ENCODE measurements at places on chromosomes 4 and X.

DNA sequence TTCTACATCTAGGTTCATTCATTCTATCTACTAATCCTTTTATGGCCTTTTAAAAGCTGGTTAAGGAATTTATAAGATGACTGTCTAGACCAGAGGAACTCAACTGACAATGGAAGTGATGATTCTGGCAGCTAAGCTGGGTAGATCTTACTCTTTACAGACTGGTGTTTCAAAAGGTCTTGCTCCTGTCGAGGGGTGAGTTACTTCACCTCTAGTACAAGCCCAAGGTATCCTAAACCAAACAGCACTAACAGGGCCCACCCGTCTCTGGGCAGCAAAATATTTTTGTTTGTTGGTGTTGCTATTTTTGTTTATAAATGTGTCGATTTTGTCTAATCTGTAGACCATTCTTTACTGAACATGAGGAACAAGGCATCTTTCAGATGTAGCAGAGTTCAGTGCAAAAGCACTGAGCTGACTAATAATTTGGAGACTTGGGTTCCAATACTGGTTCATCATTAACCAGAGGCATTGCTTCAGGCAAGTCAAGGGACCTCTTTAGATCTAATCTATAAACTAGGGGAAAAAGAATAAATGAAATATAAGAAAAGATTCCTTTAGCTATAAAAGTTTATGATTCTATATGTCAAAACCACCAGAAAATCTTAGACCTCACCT lies 90.3 kb upstream of the FRG1 start:
- DNase-seq: no peak

GRCh38 chr4:84804136-84804535 lies 162.4 kb downstream of the WDFY3 start:
- peak; percentile 26 for DNase-seq

GRCh38 chr4:20487852-20488251 lies 212.4 kb upstream of the PACRGL start:
- DNase-seq: peak; percentile 17

DNA sequence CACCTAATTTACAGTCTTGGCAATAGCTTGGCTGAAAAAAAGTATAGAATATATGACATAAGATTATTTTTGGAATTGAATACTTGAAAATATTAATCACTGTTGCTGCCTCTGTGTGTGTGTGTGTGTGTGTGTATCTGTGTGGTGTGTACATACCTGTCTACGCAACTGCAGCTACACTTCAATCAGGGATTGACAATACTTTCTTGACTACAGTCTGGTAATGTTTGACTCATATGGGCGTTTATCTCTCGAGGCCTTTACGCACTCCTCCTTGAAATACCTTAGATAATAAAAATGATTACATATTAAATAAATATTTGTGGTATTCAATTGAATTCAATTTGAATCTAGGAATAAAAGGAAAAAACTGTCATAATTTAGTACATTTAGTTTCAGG lies 565.2 kb downstream of the PCDH18 start:
- DNase-seq: no peak

GRCh38 chrX:153732401-153732800 lies 7.7 kb downstream of the ABCD1 start:
- DNase-seq: peak; percentile 68

DNA sequence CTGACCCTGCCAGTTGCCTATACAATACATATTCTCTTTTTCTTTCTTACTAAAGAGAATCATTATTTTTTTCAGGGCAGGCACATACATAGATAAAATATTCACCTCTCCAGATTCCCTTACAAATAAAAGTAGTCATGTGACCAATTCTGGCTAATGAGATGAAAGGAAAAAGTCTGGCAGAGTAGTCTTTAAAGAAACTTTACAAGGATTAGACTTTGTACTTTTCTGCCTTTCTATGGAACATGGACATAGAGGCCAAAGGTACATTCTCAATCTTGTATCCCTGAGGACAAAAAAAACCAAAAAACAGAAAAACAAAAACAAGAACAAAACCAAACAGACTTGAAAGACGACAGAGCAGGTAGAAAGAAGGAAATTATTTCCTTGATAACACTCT lies 75.6 kb downstream of the DCK start:
- no peak for DNase-seq

DNA sequence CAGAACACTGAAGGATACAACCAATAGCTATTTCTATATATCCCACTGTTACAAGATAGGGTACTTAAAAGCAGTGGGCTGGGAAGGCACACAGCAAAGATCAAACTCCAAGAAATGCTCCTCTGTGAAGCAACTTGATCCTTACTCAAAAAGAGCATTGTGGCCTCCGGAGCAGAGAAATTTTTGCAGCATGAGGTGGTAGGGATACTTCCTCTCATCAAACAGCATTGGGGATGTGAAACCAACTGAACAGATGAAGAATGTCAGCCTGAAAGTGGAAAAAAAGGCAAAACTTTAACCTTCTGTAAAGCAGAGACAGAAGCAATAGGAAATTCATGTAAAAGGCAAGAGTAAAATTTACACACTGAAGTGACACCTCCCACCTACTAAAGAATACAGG lies 92.2 kb downstream of the HUWE1 start:
- peak; percentile 56 for DNase-seq

- DNase-seq: no peak
These were observed 114.3 kb downstream of the SH3BGRL start for GRCh38 chrX:81316163-81316562.

GRCh38 chr4:150436598-150437370 lies 145.2 kb upstream of the MAB21L2 start:
- DNase-seq: no peak

DNA sequence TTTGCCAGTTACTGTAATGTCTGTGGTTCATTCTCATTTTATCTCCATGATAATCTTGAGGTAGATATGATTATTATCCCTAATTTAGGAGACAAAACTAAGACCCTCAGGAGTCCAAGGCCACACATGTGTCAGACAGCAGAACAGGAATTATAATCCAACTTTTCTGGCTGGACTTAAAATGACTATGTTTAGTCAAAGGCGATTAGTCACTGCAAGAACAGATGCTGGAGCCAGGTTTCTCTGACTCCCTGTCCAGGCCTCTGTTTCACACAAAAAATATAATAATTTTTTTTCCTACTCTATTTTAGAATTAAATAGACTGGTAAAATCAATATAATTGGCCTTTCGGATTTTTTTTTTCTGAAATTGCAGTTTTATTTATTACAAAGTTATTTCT lies 56.7 kb upstream of the TMEM131L start:
- peak; percentile 88 for DNase-seq

DNA sequence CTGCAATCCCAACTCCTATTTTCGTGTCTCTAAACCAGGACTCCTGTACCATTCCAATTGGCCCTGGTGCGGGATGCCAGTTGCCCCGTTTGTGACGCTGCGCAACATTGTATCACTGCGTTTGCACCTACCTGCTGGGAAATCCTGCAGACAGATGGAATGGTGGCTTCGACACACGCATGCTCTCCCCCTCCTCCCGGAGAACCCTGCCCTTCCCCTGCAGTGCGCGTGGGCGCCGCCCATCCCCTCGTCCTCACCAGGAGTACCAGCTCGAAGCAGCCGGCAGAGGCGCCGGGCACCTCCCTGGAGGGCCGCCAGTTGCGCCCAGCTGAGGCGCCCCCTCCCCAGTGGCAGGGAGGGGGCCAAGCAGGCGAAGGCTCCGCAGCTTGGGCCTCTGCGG lies 1.4 kb downstream of the DGKK start:
- no peak for DNase-seq

DNA sequence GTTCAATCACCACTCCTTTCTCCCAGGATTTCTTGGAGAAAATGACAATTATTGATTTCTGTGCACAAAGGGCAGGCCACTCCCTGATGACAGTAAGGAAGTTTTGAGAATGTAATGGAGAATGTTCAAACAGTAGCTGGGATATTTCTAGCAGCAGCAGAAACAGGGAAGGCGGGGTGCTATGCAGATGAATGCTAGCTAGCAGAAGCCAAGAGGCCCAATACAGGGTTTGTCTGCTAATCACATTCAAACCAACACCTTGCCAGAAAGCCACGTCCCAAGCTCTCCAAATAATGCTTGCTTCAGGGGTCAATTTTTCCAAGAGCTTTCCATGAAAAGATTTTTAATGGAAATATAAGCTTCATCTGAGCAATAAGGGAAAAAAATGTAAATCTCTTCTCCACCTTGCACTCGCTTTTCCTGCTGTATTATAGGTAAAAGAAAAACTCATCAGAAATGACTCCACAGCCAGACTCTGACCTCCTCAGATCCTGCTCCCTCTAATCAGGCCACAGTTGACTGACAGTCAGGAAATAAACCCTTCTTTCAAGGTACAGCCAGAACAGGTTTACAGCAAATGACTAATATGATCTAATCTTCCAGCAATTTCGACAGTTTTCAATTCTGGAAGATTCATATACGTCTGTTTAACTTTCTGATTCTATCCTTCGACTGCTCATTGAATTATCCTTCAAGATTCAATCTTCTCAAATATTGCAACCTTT lies 84.7 kb upstream of the PCDH19 start:
- DNase-seq: no peak

DNA sequence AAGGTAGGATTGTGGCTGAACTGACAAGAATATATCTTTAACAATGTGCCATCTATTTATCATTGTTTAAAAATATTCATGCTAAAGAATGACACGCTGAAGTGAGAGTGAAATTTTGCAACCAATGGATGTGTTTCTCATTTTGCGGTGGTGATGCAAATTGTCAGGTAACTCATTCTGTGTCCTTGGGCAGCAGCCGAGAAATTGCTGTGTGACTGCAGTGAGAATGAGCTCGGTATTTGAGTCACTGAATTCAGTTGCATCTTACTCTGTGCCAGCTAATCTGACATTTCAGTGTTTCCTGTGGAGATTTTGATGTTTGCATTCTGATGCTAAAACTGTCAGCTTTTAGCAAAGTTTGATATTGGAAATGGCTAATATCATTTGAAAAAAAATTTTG lies 28.1 kb downstream of the MCUB start:
- DNase-seq: peak; percentile 4

GRCh38 chrX:103187953-103188475 lies 26.9 kb upstream of the BEX4 start:
- DNase-seq: peak; percentile 31

DNA sequence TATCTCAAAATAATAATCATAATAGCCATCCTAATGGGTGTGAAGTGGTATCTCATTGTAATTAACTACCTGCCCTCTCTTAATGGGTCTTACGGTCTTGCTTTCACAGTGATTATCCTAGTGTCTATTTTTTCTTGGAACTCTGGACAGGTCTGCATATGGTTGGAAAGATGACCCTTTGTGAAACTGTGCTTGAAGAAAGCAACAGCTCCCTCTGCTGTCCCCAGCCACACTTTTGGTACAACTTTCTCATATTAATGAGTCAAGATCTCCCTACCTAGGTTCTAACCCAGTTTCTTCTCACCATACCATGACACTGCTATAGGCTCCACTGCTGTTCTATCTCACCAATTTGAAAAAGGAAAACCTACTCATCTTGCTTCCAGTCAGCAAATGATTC lies 2.4 kb downstream of the TFDP3 start:
- no peak for DNase-seq

- DNase-seq: no peak
These were observed 22.4 kb downstream of the PCDH18 start for GRCh38 chr4:137509855-137510282.

DNA sequence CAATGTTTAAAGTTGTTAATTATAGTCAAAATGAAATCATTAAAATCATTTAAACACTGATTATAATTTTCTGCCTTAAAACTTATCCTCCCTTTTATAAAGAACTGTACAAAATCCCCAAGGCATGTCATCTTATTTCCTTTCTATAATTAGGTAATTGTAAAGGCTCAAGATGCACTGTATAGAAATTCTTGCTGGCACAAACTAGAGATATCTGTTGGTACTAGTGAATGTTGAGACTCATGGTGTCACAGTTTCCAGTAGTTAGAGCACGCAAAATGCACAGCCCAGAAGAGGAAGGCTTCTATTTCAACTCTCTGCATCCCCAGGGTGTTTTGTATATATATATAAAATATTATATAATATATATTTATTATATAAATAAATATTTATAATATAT lies 22.7 kb upstream of the PLA2G12A start:
- DNase-seq: no peak

DNA sequence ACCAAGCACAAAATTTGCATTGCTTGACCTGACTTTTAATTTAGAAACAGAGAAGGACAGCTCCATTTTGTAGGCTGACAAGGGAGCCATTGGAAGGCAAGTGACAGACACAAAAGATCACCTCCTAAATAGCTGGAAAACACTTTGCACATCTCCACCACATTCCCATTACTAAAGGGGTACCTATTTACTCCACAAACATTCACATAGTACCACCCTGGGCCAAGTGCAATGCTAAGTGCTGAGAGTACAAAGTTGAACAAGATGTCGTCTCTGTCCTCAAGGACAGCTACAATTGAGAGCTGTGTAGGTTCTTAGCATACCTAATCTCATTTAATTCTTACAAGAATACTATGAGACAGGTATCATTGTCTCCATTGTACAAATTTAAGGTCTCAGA lies 152.8 kb upstream of the GPC4 start:
- no peak for DNase-seq

DNA sequence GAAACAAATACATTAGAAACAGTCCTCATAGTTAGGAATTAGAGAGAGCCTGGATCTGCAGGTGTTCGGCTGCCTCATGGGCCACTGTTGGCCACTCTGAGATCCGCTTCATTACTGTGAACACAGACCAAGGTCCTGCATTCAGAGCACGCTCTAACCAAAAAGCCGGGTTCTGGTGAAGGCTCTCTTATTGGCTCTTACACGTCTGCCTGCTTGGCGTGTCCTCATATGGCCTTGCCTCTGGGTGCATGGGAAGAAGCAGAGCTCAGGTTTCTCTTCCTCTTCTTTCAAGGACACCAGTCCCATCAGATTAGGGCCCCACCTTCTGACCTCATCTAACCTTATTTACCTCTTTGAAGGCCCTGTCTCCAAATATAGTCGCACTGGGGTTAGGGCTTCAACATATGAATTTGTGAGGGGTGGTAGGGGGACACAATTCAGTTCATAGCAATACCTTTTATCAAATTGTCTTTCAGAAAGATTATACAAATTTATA lies 37.1 kb upstream of the ELF2 start:
- no peak for DNase-seq

DNA sequence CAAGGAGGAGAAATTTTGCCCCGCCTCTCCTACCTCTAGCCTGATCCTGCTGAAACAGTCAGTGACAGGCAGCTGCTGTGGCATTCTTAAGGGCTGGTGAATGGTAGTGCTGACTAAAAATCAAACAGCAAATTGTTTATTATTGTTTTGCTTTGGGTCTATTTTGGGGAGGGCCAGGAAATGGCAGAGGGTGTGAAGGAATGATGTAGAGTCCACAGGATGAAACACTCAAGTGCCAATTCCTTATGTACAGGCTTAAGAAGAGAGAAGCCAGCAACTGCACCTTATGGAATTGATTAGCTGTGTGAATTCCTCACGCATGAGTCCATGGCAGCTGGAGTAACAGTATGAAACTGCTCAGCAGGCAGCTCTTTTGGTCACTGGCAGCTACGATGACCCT lies 39.7 kb downstream of the VEGFC start:
- peak; percentile 90 for DNase-seq

- DNase-seq: peak; percentile 60
These were observed 31.5 kb downstream of the PRPS1 start for GRCh38 chrX:107659768-107660167.

GRCh38 chr4:56786955-56787354 lies 34.5 kb downstream of the SPINK2 start:
- DNase-seq: peak; percentile 79

GRCh38 chrX:130789793-130790192 lies 113.2 kb downstream of the ENOX2 start:
- no peak for DNase-seq
